ENCODE measurements at places on chromosomes 1 and 21. TPM values are rescaled to one million over a fixed set of nuclear protein-coding genes. Genes with fewer than 3 reads are reported as not detected.

GRCh38 chr1:83775977-83776603, 222.8 kb downstream of the TTLL7 start:
- no peak for DNase-seq

DNA sequence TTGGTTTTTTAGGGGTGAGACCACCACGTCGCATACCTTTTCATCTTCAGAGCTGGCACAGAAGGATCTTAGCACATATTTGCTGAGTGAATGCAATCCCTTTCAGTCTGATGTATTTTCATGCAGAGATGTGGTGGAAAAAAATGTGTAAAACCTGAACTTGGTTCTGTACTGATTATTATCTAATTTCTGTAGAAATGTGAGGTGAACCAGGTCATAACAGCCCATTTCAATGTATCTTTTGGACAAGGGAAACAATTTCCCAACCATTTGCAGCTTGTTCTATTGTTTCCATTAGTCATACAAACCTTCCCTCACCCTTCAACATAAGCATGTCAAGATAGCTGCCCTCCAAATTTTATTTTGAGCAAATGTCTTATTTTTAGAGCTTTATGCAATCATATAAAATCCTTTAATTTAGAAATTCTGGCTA, 46.8 kb upstream of the RUNX1 start:
- no peak for DNase-seq

GRCh38 chr1:38788341-38789336, 70.9 kb downstream of the RRAGC start:
- DNase-seq: no peak

The SHE gene
- 6.2 TPM for total RNA-seq

The IL24 gene
- not detected for total RNA-seq
